Activated CD8-positive, alpha-beta memory T cell treated with anti-CD3 and anti-CD28 coated beads, Interleukin-2, amount 50 U/mL, for 48 hours (primary cell): ENCODE measurements at places on chromosomes 7 and 10.
A peak's percentile ranks its signal among the peaks of the same experiment; 100 is the strongest.

- DNase-seq: no peak
Measured at GRCh38 chr10:20714518-20714917, 182.6 kb downstream of the NEBL start.

DNA sequence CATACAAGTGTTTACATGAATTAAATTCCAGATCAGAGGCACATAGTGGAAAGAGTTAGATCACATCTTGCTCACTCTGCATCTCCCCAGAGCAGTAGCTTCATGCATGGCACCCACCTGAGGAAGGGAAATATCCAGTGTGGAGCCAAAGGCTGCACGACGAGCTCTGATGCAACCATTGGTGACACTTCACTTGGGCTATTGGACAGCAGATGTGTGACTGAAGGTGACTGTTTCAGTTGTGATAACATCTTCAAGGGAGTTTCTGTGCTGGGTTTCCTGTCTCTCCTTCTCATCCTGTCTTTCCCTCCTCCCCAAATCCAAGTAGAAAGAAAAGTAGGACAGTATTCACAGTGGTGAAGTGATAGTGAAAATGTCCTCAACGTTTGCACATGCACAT, 115.0 kb downstream of the TAF3 start:
- no peak for DNase-seq

DNA sequence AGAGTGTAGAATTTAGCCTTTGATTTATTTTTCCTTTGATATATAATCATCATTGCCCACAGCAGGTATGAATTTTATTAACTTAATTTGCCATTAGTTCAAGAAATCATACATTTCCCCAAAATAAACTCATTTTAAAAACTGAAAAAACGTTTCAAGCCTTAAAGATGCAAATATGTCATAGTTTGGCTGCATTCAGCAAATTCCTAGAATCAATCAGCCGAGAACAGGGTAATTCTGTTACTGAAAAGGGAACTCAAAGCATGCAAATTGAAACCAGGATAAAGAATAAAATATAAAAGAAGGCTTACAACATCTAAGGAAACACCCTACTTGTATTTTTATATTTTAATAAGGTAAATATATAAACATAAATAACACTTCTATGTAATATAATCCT, 233.8 kb upstream of the PRKCQ start:
- no peak for DNase-seq

GRCh38 chr10:29838539-29838938, 203.8 kb upstream of the SVIL start:
- DNase-seq: no peak

DNA sequence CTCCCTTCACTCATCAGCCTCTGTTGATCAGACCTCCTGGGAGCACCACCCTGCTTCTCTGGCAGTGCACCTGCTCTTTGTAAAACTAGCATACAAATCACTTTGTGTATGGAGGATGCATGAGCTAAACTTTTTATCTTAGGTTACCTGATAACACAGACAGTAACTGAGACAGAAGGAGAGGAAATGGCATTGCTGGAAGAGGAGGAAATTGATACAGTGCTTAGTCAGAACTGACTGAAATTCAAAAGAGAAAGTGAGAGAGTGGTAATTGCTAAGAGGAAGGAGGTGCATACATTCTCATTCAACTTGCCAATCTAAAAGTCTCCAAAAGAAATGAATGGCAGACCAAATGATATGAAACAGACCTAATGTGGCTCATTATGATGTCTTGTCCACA, 1120.7 kb downstream of the GATA3 start:
- DNase-seq: no peak

GRCh38 chr10:47055386-47056246, 144.4 kb downstream of the PTPN20 start:
- DNase-seq: no peak

DNA sequence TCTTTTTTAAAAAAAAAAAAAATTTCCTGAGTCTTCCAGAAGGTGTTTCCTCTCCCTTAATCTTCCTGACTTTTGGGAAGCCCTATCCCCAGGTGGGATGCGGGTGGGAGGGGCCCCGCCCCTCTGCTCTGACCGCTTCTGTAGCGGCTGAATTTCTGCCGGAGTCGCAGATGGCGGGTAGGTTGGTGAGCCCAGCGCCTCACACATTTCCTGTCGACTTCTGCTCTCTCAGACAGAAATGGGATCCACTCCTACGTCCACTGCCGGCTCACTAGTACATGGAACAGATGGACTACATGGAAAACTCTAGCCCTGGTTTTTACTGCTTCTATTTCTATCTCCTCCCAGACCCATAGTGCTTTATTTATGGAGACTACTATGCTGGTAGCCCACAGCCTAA, 90.9 kb downstream of the NEUROD6 start:
- DNase-seq: no peak

DNA sequence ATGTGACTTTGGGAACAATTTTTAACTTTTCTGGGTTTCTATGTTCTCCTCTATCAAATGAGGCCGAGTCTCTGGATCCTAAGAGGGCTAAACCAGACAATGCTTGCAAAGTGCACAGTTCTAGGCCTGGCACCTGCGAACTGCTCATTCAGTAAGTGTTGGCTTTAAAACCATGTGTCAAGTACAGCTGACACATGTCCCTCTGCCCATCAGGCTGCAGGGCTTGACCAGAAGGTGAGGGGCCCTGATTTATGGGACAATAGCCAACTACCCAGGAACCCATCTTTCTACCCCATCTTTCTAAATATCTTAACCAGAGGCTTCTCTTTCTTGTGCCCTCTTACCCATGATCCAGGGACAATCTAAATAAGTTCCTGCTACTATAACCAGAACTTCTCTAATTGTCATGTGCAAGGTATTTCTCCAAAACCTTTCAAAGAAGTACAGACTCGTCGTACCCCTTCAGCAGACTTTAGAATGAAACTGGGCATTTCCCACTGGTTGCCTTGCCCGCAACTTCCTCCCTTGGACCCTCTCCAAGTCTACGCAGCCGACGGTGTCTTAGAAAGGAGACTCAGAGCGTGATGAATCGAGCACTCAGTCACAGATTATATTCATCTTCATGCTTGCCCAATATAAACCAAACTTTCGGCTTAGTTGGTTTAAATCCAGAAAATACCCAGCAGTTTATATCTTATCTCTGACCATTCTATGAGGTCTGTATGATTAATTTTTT, 69.8 kb upstream of the STEAP1B start:
- DNase-seq: no peak

DNA sequence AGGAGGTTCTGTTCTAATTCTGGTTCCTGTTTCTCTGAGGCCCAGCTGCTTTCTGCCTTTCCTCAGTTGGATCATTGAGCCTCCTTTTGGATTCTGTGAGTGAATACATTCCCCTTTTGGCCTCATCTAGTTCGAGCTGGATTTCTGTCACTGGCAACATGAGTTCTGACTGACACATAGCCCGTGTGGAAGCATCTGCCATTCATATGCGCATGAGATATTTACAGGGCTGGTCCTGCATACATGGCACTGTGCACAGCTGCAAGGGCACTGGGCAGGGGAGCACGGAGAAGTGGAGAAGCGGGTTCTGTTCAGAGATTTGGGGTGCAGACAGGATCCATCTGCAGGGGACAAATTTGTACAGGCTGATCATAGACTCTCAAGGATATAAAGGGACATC, 352.8 kb downstream of the RPS24 start:
- no peak for DNase-seq

DNA sequence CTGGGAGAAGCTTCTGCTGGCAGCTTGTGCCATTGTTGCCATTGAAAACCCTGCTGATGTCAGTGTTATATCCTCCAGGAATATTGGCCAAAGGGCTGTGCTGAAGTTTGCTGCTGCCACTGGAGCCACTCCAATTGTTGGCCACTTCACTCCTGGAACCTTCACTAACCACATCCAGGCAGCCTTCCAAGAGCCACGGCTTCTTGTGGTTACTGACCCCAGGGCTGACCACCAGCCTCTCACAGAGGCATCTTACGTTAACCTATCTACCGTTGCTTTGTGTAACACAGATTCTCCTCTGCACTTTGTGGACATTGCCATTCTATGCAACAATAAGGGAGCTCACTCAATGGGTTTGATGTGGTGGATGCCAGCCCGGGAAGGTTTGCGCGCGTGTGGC, 220.7 kb downstream of the ADK start:
- no peak for DNase-seq

- no peak for DNase-seq
Measured at GRCh38 chr7:108234971-108235450, 104.8 kb upstream of the LAMB4 start.

GRCh38 chr7:35816514-35816913, 15.7 kb downstream of the SEPTIN7 start:
- DNase-seq: no peak

GRCh38 chr10:87752566-87752965, 65.5 kb downstream of the ATAD1 start:
- no peak for DNase-seq

DNA sequence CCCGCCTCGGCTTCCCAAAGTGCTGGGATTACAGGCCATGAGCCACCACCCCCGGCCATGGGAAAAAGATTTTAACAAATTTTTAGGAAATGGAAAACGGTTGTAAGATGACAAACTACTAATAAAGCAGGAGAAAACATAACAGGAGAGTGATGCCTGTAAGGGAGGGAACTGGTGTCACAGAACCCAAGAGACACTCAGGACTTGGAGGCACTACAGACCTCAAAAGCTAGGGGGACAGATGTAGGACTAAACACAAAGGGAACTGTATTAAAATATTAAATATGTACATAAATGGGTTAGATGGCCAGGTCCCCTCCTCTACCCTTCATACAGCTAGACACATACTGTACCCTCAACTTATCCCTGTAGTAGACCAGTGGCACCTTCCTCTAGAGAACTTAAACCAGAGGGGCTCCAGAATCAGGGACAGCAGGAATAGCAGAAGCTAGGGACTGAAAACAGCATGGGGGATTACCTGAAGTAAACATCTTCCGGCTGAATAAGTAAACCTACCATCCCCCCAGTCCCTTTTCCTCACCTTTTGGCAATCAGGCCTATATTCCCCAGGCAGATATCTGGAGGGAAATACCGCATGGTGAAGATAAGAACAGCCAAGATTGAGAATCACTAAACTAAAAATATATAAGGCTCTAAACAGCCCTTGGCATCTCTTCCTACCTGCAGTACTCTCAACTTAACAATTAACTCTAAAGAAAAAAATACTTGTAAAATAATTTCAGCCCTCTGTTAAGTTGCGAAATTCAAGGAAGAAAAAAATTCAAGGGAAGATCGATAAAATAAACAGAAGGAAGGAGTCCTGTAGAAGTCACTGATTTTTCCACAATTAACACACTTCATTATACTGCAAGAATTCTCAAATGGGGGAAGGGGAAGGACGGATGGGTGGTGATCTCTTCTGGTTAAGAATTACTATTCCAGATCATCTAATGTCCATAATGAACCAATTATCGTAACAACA, 15.5 kb downstream of the TM9SF3 start:
- DNase-seq: no peak

DNA sequence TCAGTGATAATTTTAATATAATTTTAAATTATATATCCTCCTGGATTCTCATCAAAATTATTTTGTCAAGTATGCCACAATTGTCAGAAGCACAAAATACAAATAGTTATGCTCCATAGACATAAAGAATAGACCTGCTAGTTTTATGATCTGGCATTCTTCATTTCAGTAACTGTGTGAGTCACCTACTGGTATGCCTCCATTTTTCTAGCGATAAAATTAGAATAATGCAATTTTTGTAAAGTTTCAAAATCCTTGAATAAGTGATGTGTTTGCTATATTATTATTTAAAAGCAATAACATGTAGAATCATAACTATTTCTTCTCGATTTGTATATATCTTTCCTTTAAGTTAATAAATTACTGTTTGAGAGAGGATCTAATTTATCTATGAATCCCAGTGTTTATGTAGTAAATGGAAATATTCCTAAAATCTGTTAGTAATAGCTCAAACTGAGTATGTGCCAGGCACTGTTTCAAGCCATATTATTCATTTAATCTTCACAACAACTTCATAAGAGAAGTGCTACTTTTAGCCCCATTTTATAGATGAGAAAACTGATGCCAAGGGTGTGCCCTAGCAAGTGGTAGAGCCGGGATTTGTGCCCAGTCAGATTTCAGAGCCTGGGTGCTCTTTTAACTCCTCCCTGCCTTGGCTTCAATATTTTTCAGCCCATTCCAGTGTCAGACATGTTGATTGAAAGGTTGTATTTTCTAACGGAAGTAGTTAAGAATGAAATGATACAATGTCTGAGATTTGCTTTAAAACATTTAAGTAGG, 38.4 kb downstream of the NET1 start:
- DNase-seq: no peak

- DNase-seq: peak; percentile 75
Measured at GRCh38 chr10:128263891-128264688, 137.9 kb upstream of the MKI67 start.

DNA sequence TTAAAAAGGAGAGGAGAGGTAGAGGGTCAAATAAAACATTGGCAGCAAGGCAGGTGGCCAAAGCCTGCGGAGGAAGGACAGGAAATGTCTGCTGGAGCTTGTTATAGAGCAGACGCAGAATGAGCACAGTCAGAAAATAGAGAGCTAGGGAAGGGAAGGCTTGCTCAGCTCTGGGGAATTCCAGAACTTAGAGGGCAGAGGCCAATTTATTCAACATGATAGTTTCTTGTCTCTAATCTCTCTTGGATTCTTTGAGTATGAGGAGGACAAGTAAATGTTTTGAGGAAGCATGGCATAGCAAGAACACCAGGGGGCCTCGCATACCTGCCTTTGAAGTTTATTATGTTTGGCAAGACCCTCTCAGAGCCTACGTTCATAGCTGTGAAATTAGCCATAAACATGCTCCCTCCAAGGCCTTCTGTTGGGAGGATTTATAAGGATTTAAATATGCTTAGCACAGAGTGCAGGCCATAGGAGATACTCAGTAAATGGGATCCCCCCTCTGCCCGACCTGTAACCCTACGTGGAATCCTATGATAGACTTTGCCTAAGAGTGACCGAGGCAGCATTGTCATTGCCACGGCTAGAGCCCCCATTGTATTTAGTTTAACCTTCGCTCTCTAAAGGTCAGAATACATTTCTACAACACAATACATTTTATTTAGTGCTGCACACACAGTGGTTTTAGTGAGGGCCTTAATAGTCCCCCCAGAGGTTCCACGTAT, 293.9 kb downstream of the CCDC3 start:
- peak; percentile 64 for DNase-seq

DNA sequence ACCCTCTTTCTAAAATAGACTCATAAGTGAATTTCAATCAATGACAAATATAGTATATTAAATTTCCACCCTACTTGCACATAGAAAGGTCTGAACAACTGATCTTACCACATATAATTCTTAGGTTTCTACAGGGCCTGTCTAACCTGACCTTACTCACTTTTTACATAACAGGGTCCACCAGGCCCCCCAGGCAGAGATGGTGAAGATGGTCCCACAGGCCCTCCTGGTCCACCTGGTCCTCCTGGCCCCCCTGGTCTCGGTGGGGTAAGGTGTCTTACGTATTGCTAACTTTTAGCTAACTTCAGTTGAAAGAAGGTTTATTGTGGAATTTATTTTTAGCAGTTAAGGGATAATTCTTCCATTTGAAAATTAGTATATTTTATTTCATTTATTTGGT, 5.3 kb downstream of the COL1A2 start:
- DNase-seq: no peak

DNA sequence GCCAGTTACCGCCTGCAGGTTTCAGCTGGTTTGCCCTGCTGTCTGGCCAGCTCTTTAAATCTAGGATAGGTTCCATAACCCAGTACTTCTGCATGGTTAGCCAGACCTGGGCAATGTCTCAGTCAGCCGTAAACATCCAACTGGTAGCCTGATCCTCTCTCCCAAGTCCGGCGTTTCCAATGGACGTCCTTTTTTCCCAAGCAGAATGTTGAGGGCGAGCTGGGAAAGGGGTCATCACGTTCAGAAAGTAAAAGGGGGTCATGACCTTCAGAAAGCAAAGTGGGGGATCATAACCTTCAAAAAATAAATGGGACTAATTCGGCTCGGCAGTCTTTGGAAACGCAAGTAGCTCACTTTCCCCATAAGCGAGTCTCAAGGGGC, 430 bp downstream of the PON3 start:
- no peak for DNase-seq
